Activated naive CD8-positive, alpha-beta T cell treated with anti-CD3 and anti-CD28 coated beads, Interleukin-2, amount 50 U/mL, for 16 hours (primary cell): ENCODE measurements at places on chromosomes 3 and 15.

- DNase-seq, result no peak
Measured at GRCh38 chr3:20125897-20126296, 60.1 kb downstream of the SGO1 start.

DNA sequence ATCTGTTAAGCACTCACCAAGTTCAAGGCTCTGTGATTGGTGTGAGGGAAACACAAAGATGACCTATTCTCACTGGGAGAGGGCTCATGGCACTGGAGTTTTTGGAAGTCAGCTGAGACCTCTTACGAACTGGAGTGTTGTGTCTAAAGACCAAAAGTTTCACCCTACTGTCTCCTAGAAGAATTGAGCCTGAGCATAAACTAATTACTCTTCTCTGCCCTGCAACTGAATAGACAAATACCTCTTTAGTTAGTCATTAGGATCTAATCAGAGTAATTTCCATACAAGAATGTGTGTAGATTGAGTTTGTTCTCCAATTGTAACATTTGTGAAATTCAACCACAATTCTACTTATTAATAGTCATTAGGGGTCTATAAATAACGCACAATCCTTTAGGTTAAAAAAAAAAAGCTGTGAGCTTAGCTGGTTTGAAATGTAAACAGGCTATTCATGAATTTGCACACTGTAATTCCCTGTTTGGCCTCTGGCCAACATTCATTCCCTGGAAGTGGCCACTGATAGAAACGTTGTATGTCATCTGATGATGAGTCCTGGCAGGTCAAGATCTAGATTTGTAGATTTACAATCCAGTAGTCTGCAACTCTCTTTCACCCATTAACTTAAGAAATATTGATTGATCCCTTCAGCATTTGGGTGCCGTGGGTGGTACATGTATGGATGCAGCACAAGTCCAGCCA is 76.8 kb upstream of the SOX14 start:
- no peak for DNase-seq

- no peak for DNase-seq
Measured at GRCh38 chr15:78461171-78461888, 23.3 kb downstream of the IREB2 start.

GRCh38 chr3:179971280-179971679 is 65.5 kb downstream of the PEX5L start:
- DNase-seq, result no peak

DNA sequence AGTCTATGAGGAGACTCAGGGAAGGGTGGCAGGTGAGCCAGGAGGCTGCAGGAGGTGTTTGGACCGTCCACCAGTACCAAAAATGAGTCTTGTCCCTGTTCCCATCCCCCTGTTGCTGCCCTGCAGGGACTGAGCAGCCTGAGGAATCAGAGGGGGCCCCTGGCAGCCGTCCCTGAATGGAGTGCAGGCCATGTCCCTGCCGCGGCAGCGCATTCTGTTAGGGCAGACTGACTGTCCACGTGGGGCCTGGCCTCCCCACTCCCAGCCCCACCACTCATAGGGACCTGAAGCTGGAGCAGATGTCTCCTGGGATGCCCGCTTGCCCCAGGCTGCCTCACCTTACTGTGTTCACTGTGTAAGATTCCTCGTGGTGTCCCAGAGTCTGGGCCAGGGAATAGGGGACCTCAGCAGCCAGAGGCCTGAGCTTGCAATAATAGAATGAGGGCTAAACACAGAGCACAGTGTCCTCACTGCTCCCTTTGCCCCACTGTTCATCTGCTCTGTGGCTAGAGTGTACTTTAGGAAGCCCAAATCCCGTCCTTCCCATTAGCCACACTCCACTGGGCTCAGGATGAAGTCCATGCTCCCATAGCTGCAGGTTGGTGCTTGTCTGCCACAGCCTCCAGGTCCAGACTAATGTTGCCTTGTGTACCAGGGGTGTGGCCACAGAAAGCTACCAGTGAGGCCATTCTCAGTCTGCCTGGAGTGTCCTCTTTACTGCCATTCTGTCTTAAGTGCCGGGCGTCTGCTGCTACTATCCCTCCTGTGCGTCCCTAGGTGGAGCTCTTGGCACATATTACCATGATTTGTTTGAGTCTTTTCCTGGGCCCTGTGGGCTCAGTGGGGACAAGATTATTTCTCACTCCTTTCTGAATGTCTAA is 63.2 kb downstream of the HCN4 start:
- DNase-seq, result no peak

DNA sequence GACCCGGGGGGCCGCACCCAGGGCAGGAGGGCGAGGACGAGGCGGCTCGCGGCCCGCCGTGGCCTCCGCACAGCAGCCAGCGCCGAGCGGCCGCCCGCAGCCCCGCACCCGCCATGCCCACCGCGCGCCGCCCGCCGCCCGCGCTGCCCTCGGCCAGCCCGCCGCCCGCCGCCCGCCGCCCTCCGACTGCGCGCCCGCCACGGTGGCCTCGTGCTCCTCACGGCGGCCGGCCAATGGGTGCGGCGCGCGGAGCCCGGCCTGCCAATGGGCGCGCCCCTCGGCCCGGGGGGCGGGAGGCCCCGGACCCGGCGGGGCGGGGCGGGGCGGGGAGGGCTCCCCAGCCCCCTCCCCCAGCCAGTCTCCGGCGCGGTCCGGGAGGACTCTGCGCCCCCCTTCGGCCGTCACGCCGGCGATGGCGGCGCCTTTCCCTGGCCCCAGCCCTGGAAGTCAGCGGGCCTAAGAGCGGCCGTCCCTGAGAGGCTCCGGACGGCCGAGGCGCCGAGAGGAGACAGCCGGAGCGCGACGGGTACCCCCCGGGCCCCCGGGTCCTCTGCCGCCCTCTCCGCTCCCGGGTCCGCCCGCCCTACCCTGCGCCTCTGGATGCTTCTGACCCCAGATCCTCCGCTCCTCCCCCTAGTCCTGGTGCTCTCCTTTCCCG is at the start of gene NT5DC2:
NT5DC2 (minus strand) TSS at position 235 of the 658 bp plus-strand sequence; CDS start at position 115, 120 bp downstream.
- DNase-seq, result peak; percentile 29

GRCh38 chr3:79097964-79098660 is 669.7 kb downstream of the ROBO1 start:
- no peak for DNase-seq

- DNase-seq, result no peak
Measured at GRCh38 chr3:158788446-158788845, 13.4 kb upstream of the MFSD1 start.

DNA sequence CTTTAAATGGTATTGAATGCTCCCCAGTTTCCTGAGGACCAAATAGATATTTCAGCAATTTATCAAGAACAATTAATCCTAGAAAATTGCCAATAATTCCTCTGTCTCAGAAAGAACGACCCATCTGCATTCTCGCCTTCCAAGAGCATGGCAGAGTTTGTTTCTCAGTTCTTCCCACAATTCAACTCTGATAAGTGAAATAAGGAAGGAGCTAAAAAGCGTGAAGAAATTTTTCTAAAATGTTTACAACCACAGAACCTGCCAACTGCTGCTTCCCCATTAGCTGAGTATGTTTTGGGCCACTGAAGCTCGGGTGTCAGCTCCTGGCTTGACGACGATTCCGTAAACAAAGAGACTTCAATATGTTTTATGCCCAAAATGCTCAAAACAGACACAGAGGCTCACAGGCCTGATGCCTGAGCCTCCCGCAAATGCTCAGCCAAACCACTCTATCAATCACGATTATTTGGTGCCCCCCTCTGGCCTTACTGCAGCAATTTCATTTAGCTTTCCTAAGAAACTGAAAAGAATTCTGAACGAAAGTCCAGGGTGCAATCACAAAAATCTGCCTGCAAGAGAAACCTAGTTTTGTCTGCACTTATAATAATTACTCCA is 259.2 kb upstream of the CCDC54 start:
- DNase-seq, result no peak

DNA sequence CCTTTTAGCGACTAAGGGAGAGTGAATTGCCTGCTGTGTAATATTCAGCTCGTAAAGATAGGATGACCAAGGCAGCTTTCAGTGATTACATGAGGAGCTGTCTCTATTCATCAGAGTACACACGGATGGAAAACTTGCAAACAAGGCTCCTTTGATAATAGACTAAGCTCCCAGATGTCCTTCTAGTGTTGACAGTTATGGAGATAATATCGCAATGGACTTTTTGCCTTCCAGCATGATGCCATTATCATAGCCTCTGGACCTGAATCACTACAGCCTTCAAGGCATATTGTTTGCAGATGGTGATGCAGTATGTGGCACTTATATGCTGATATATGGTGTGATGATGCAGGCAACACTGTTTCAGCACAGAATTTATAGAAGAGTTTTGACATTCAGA is 93.9 kb downstream of the ECT2 start:
- no peak for DNase-seq

- no peak for DNase-seq
Measured at GRCh38 chr15:73723191-73723590, 30.0 kb downstream of the INSYN1 start.

DNA sequence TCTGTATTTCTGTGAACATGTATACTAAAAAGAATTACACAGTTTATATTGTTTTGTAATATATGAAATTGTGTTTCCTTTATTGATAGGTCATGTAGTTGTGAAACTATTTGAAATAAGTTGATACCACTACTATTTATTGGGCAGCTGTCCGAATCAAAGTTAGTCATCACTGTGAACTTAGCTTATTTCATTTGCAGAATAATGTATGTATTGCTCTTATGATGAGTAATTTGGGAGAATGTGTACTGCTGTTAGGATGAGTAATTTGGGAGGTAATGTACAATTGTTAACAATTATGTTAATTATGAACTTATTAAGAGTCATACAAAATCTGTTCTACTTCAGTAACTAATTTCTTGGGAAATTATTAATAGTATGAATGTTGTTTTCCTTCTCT is 22.2 kb downstream of the FXR1 start:
- no peak for DNase-seq

DNA sequence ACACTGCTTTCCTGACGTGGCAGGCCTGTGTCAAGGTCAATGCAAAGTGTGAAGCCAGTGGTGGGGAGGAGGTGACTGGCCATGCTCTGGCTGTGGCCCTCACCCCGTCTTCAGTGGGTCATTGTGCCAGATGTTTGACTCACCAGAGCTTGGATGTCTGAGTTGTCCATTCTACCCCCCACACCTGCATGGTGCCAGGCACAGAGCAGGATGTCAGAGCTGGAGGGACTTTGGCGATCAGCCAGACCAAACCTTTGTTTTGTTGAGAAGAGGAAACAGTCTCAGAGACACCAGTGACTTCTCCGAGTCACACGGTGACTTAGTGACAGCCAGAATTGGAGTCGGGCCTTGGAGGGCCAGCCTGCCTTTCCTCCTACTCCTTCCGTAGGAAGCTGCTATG is 49.5 kb downstream of the SMAD6 start:
- no peak for DNase-seq

DNA sequence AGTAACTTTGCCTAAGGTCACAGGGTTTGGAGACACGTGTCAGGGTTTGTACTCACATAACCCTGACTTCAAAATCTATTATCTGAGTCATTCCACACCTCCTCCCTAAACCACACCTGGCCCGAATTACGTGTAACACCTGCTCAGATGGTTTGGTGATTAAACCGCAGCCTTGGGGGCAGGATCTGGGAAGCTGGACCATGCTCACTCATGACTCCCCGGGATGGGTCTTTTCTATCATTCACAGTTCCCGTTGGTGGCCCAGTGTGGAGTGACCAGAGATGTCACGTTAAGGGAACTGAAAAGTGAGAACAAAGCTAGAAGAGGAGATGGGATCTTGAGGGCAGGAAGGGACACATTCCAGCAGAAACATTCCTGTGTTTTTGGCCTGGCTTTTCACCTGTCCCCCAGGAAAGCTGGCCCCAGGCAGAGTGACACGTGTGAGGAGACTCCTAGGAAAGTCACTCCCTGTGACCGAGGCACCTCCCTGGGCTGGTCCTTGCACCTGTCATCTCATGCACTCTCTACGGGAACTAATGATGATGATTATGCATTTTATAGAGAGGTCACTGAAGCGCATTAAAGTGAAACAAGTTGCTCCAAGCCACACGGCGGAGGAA is 75.4 kb upstream of the POMGNT2 start:
- DNase-seq, result no peak

DNA sequence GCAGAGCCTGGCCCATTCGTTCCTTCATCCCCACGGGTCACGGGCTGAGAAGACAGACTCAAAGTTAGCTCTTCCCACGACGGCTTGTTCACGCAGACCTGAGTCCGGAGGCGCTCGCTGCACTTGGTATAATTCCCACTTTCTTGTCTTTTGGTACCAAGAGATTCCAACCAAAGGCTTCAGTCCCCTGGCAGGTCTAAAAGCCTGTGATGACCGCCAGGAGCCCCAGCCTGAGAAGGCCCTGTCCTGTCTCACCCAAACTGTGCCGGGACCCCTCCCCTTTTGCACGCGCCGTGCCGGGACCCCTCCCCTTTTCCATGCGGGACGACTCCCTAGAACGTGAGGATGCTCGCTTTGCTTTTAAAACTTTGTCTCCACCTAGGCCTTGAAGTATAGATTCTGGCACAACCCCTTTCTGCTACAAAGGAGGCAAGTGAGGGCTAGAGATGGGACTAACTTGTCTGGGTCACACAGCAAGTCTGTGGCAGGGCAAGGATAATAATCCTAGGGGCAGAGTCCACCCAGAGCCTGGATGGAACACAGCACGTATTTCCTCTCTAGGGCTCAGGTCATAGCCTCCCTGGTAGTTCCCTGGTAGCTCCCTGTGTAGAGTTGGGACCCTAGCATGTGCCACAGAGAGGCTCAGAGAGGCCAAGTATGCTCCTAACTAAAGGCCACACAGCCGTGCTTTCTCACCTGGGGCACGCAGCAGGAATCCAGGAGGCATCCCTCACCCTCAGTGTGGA is 211.3 kb downstream of the XXYLT1 start:
- DNase-seq, result no peak

DNA sequence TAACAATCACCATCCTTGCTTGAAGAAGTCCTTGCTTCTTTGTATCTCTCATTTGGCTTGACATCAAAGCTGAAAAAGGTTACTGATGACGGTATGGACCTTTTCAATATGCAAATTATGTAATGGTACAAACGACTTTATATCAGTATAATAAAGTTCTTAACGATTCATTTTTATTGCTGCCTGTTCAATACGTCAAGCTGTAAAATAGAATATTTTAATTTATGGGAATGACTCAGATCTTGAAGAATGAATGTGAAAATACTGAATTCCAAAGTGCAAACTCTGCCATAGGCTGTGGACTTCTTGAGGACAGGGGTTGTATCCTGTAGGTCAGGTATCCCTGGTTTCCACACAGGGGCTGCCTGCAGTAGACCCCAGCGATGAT is 156.2 kb downstream of the PLCL2 start:
- no peak for DNase-seq
